Activated CD8-positive, alpha-beta memory T cell treated with anti-CD3 and anti-CD28 coated beads for 4 hours (primary cell): ENCODE measurements at places on chromosomes 12 and 14.

- DNase-seq = no peak
Measured at GRCh38 chr14:94677213-94677612, 65.0 kb downstream of the SERPINA3 start.

GRCh38 chr12:21561158-21561557 is 35.1 kb downstream of the SPX start:
- no peak for DNase-seq

- DNase-seq = no peak
Measured at GRCh38 chr14:91866511-91867295, 633 bp downstream of the TC2N start.

DNA sequence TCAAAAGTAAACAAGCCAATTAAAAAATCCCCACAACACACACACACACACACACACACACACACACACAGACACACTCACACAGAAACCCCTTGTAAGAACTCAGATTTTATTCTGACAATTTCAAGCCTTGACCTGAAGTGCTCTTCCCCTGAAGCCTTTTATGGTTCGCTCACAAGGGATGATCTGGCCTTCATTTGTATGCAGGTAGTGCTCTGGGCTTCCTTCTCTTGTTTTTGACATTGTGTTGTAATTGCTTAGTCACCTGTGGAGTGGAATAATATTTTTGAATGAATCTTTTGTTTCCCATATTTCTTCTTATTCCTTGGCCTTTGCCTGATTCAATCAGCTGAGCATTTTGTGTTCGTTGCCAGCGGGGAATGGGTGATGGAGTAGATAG is 83.3 kb upstream of the CSRP2 start:
- DNase-seq = no peak

- DNase-seq = no peak
Measured at GRCh38 chr14:100633406-100633805, 46.2 kb upstream of the BEGAIN start.

DNA sequence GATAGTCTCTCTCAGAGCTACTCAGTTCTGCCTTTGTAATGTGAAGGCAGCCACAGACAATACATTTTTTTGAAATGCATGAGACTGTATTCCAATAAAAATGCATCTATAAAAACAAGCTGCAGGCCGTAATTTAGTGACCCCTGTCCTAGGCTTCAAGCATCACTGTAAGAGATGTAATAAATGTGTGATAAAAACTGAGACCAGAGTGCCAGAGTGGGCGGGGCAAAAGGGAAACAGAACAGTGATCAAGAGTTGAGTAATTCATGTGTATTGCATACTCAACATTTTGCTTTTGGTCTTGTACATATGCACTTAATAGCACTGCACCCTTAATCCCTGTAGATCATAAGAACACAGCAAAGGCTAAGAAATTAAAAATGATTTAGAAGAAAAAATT is 743.5 kb downstream of the DIO2 start:
- DNase-seq = no peak

- no peak for DNase-seq
Measured at GRCh38 chr12:78171061-78171460, 340.4 kb downstream of the NAV3 start.

- no peak for DNase-seq
Measured at GRCh38 chr12:116529048-116529447, 30.1 kb upstream of the MAP1LC3B2 start.

DNA sequence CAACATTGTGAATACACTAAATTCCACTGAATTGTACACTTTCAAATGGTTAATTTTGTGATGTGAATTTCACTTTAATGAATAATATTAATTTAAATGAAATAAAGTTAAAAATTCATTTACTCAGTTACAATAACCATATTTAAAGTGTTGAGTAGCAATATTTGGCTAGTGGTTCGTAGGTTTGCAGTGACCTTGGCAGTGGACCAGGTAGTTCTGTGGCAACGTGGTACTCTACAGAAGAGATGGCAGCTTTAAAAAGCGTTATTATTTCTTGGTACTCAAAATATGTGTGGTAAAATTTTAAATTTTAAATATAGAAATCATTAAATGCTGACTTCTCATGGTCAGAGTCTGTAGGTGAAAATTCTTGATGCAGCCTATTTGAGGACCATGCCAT is 51.6 kb downstream of the AEBP2 start:
- DNase-seq = no peak
